ENCODE measurements at places on chromosomes 1 and 21. TPM values are rescaled to one million over a fixed set of nuclear protein-coding genes. Genes with fewer than 3 reads are reported as not detected.

- H3K4me3 ChIP-seq: no peak overlapping the region
- H3K27me3 ChIP-seq: no peaks in the 10 kb centered on the region
- no peaks in the 10 kb centered on the region for H3K36me3 ChIP-seq
- H3K27ac ChIP-seq: no peak overlapping the region
- H3K4me1 ChIP-seq: no peaks in the 10 kb centered on the region
Measured at GRCh38 chr21:44316277-44316900, 16.5 kb downstream of the PFKL start.

Gene C1orf210
- 0.27 TPM for total RNA-seq

DNA sequence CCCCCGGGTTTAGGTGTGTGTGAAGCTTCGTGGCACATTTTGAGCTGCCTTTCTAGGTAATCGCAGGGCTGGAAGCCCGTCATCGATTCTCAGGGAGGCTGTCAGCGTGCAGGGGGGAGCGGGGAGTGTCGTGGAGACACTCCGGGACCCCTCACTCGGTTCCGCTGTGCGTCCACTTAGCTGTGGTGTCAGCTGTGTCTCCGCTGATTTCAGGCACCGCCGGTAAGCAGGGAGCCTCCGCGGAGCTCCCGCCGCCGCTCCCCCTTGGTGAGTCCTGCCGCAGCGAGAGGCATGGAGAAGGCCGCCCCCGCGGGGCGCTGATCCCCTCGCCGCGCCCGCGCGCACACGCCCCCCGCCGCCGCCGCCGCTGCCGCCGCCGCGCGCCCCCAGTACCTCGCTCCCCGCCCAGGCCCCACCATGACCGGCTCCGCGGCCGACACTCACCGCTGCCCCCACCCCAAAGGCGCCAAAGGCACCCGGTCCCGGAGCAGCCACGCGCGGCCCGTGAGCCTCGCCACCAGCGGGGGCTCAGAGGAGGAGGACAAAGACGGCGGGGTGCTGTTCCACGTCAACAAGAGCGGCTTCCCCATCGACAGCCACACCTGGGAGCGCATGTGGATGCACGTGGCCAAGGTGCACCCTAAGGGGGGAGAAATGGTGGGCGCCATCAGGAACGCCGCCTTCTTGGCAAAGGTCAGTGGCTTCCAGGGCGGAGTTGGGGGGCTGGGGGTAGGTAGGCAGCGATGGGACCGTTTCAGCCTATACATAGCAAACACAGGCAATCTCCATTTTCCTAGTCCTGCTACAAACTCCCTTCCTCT, 995 bp downstream of the VASH2 start:
- peaks cover 16% of the 10 kb centered on the region for H3K4me1 ChIP-seq
- peaks cover 3% of the 10 kb centered on the region for H3K27me3 ChIP-seq
- no peak for DNase-seq
- H3K27ac ChIP-seq: no peak overlapping the region

- H3K36me3 ChIP-seq: no peaks in the 10 kb centered on the region
- no peaks in the 10 kb centered on the region for H3K4me1 ChIP-seq
- no peak for DNase-seq
- H3K27me3 ChIP-seq: no peaks in the 10 kb centered on the region
Measured at GRCh38 chr1:176768532-176768931, 305.6 kb downstream of the PAPPA2 start.

- no peaks in the 10 kb centered on the region for H3K27me3 ChIP-seq
- no peak for DNase-seq
- peak overlapping the region; percentile 68 for H3K4me3 ChIP-seq
- H3K36me3 ChIP-seq: no peaks in the 10 kb centered on the region
- peaks cover 41% of the 10 kb centered on the region for H3K4me1 ChIP-seq
- H3K27ac ChIP-seq: peak overlapping the region; percentile 90
Measured at GRCh38 chr1:218347336-218347722, 2.2 kb downstream of the TGFB2 start.

GRCh38 chr1:2049718-2050431, at the start of gene PRKCZ:
Gene PRKCZ (plus strand): TSS chr1:2050411. CDS start chr1:2050631, 220 bp downstream.
- H3K27ac ChIP-seq: no peak within 1 kb of the TSS
- H3K4me1 ChIP-seq: peaks cover 5% of the 10 kb centered on the region
- H3K36me3 ChIP-seq: no peaks in the 10 kb centered on the region

Gene RWDD3
- 12.7 TPM for total RNA-seq

Gene SETDB1
- total RNA-seq: 20.8 TPM

GRCh38 chr1:10671090-10671489, 125.4 kb downstream of the CASZ1 start:
- no peaks in the 10 kb centered on the region for H3K36me3 ChIP-seq
- H3K4me1 ChIP-seq: peaks cover 48% of the 10 kb centered on the region
- peak overlapping the region; percentile 13 for H3K27ac ChIP-seq
- H3K4me3 ChIP-seq: no peak overlapping the region
- no peaks in the 10 kb centered on the region for H3K27me3 ChIP-seq

GRCh38 chr1:39907528-39908453, 6.1 kb upstream of the MYCL start:
- H3K4me1 ChIP-seq: no peaks in the 10 kb centered on the region
- no peak for DNase-seq
- H3K27ac ChIP-seq: no peak overlapping the region

Gene FAM110D
- 3.1 TPM for total RNA-seq

DNA sequence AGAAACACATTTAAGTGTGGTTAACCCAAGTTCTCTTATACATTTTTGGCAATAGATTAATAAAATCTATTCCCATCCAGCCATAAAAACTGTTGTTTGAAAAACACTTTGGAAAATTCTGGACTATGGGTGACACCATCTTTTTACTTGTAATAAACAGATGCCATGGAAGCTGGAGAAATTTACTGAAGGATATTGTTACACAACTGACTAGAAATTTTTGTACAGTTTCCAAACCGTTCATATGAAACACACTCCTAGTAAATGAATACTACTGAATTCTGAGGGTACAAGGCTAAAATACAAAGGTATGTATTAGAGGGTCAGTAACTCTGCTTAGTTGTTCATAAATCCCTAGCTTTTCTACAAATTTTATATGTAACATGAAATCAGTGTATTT, 48.7 kb downstream of the TRIM33 start:
- H3K36me3 ChIP-seq: no peaks in the 10 kb centered on the region
- DNase-seq: no peak
- H3K4me3 ChIP-seq: no peak overlapping the region

DNA sequence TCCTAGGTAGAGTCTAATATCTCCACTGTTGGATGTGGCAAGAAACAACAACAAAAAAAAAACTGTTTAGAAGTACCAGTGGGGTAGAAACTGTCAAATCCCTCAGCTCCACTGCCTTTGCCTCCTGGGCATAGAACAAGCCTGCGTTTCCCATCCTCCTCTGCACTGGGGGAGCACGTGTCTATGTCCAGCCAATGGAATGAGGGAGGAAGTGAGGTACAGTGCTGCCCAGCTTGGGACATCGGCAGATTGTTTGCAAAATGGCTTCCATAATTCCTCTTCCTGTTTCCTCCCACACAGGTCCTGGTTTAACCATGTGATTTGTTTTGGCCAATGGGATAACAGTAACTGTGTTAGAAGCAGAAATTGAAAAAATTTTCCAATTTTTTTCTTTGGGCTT, 39.1 kb downstream of the PSMG1 start:
- H3K27ac ChIP-seq: no peak overlapping the region
- H3K4me3 ChIP-seq: no peak overlapping the region
- no peaks in the 10 kb centered on the region for H3K27me3 ChIP-seq
- H3K4me1 ChIP-seq: peaks cover 10% of the 10 kb centered on the region
- no peaks in the 10 kb centered on the region for H3K36me3 ChIP-seq
- DNase-seq: no peak

GRCh38 chr1:55997536-55997935, 581.8 kb downstream of the PLPP3 start:
- H3K36me3 ChIP-seq: no peaks in the 10 kb centered on the region
- no peak overlapping the region for H3K27ac ChIP-seq
- H3K4me1 ChIP-seq: no peaks in the 10 kb centered on the region
- H3K27me3 ChIP-seq: no peaks in the 10 kb centered on the region
- H3K4me3 ChIP-seq: no peak overlapping the region

DNA sequence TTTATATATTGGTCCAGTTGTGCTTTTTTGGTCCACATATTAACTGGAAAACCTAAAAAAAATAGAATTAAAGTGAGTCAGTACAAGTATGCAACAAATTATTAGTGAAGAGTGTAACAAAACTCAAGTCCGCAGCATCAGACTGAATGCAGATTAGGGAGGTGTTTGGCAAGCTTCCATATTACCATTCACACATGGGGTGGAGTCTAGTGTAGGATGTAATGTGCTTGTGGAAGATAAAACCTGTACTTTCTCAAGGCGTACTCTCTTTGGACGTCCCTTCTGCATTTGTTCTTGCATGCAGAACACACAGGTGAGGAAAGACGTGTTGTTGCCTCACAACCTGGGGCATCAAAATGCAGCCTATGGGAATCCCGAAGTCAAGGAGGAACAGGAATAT, 668.7 kb downstream of the MRPL39 start:
- H3K4me3 ChIP-seq: no peak overlapping the region
- no peak overlapping the region for H3K27ac ChIP-seq
- no peak for DNase-seq
- H3K36me3 ChIP-seq: no peaks in the 10 kb centered on the region
- H3K4me1 ChIP-seq: no peaks in the 10 kb centered on the region

- peak overlapping the region; percentile 31 for H3K4me3 ChIP-seq
- peaks cover 56% of the 10 kb centered on the region for H3K4me1 ChIP-seq
- H3K36me3 ChIP-seq: no peaks in the 10 kb centered on the region
- no peak for DNase-seq
- no peaks in the 10 kb centered on the region for H3K27me3 ChIP-seq
Measured at GRCh38 chr1:11784993-11785769, 20.6 kb downstream of the MTHFR start.

Gene GNG4
- total RNA-seq: not detected

- H3K36me3 ChIP-seq: no peaks in the 10 kb centered on the region
- no peaks in the 10 kb centered on the region for H3K27me3 ChIP-seq
- no peak for DNase-seq
- H3K4me3 ChIP-seq: no peak overlapping the region
Measured at GRCh38 chr21:17351766-17352165, 161.1 kb upstream of the CXADR start.

GRCh38 chr1:209341146-209341545, 242.4 kb upstream of the CAMK1G start:
- H3K4me1 ChIP-seq: no peaks in the 10 kb centered on the region
- H3K27me3 ChIP-seq: no peaks in the 10 kb centered on the region
- DNase-seq: no peak
- no peak overlapping the region for H3K27ac ChIP-seq

GRCh38 chr1:3501856-3502640, 47.6 kb downstream of the ARHGEF16 start:
- no peaks in the 10 kb centered on the region for H3K27me3 ChIP-seq
- no peak overlapping the region for H3K27ac ChIP-seq
- peaks cover 19% of the 10 kb centered on the region for H3K4me1 ChIP-seq
- H3K36me3 ChIP-seq: no peaks in the 10 kb centered on the region

Gene LEMD1
- total RNA-seq: not detected

GRCh38 chr21:26818906-26819305, 26.3 kb downstream of the ADAMTS1 start:
- H3K4me3 ChIP-seq: no peak overlapping the region
- no peaks in the 10 kb centered on the region for H3K36me3 ChIP-seq
- H3K27ac ChIP-seq: no peak overlapping the region
- H3K4me1 ChIP-seq: peaks cover 11% of the 10 kb centered on the region
- DNase-seq: no peak

DNA sequence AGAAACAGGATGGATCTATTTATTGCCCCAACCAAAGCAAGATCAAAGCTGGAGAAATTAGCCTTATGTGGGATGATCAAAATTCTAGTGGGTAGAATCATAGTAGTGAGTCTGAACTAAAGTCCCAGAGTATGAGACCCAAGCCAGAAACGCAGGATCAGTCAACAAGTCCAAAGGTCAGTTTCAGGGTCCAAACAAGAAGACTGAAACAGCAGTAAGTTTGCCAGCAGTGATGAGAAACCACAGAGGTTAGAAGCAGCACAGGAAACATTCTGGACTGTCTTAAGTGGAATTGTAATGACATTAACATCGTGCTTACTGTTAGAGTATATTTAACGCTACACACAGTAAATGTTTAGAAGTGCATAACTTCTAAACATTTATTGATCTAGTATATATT, 251.0 kb downstream of the LRRIQ3 start:
- DNase-seq: no peak
- H3K4me3 ChIP-seq: no peak overlapping the region
- H3K27me3 ChIP-seq: no peaks in the 10 kb centered on the region
- no peaks in the 10 kb centered on the region for H3K36me3 ChIP-seq
- no peak overlapping the region for H3K27ac ChIP-seq
- H3K4me1 ChIP-seq: no peaks in the 10 kb centered on the region

DNA sequence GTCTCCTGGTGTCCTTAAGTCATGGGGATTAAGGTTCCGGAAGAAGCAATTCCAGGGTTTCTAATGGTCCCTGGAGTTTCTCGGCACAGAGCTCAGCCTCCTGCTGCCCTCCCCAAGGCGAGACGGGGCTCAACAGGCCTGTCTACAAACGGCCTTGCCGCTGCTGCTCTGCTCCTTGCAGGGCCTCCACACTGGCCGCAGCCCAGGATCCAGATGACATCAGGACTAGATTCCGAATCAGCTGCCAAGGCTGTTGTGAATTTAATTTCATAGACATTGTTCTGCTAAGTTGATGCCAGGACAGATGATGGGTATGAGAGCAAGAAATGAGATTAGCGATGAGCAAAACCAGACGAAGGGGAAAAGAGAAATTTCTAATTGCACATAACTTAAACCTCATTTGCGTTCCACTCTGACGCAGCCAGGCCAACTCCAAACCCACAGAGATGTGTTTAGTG, 103.6 kb upstream of the BACE2 start:
- no peaks in the 10 kb centered on the region for H3K4me1 ChIP-seq
- H3K27ac ChIP-seq: no peak overlapping the region
- no peak overlapping the region for H3K4me3 ChIP-seq

GRCh38 chr1:228140724-228141225, 696 bp downstream of the GUK1 start:
- no peaks in the 10 kb centered on the region for H3K27me3 ChIP-seq
- peaks cover 37% of the 10 kb centered on the region for H3K4me1 ChIP-seq
- peak overlapping the region; percentile 98 for H3K27ac ChIP-seq
- DNase-seq: no peak

Gene NEK7
- 98.1 TPM for total RNA-seq

Gene SLAMF6
- not detected for total RNA-seq

DNA sequence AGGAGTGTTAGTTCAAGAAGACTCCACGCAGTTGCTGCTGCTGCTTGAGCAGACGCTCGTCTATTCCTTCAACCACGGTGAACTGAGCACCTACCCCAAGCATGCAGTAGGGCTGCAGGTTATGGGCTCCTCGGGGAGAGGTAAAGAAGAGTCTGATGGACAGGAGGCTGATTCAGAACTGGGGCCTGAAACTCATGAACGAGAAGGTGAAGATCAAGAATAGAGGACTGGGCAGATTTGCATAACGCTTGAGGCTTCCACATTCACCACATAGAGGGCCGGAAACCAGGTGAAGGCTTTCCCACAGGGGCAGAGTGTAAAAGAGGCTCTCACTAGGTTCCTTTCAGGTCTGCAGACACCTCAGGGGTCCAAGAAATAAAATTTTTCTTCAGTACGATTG, 9.1 kb downstream of the ABCA4 start:
- no peaks in the 10 kb centered on the region for H3K36me3 ChIP-seq
- no peak overlapping the region for H3K27ac ChIP-seq
- no peaks in the 10 kb centered on the region for H3K4me1 ChIP-seq
- no peak overlapping the region for H3K4me3 ChIP-seq

Measured in gastrocnemius medialis (tissue), 4 donors.